Femur (tissue), 1 donor: ENCODE measurements at places on chromosomes 3 and 15.
A peak's percentile ranks its signal among the peaks of the same experiment; 100 is the strongest.

DNA sequence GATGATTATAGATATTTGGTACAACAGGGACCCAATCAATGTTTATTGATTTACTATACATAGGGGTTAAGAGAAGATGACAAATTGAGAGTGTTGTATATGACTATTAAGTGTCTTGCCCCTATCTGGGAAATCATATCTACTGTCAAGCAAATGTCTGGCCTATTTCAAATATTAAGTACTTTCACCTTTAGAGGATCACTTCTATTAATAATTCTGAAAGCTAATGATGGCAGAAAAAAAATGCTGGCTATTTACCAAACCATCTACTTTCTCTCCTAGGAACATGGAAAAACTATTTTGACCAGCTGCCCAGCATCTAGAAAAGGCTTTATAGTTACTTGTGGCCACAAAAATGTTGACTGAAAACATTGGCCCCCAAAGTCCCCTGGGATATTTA, 632.3 kb upstream of the ZNF385D start:
- no peak for DNase-seq

DNA sequence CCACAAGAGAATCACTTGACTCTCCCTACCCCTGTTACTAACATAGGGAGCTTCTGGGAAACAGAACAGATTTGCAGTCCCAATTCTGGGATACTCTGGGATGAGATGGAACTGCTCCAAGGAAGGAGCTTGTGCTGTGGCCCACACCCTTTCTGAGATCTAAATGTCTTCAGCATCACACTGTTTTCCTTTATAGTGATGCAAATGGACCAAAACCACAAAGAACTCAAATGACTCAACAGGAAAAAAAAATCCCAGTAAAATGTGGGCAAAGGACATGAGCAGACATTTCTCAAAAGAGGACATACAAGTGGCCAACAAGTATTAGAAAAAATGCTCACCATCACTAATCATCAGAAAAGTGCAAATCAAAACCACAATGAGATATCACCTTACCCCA, 155.6 kb downstream of the NECTIN3 start:
- DNase-seq: no peak

GRCh38 chr3:14406336-14406735, 3.9 kb downstream of the SLC6A6 start:
- DNase-seq: no peak

GRCh38 chr3:72077473-72078259, 292.7 kb upstream of the PROK2 start:
- DNase-seq: no peak

GRCh38 chr3:145294572-145294971, 866.4 kb downstream of the PLOD2 start:
- DNase-seq: no peak

- peak; percentile 79 for DNase-seq
These were observed 407.2 kb upstream of the TGFBR2 start for GRCh38 chr3:30199096-30199759.

- DNase-seq: no peak
These were observed 58.8 kb upstream of the XCR1 start for GRCh38 chr3:46086083-46086437.

GRCh38 chr3:67529337-67529736, 125.1 kb downstream of the SUCLG2 start:
- no peak for DNase-seq

- DNase-seq: peak; percentile 35
These were observed 27.5 kb downstream of the AVEN start for GRCh38 chr15:34011481-34011880.

- DNase-seq: no peak
These were observed 4.2 kb downstream of the RARRES1 start for GRCh38 chr3:158728061-158728377.

GRCh38 chr15:31285772-31286261, 40.8 kb upstream of the KLF13 start:
- no peak for DNase-seq

GRCh38 chr15:72365844-72366243, 10.0 kb downstream of the HEXA start:
- DNase-seq: no peak

DNA sequence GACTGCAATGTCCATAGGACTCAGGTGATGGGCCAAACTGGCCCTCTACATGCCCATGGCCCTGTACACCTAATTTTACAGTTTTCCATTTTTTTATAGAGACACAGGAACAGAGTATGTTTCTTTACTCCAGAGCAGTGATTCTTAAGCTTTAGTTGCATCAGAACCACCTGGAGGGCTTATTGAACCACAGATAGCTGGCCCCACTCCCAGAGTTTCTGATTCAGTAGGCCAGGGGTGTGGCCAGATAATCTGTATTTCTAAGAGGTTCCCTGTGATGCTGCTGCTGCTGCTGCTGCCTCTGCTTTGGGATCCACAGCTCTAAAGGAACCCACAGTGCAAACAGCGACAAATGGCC, 5.1 kb downstream of the RBP1 start:
- DNase-seq: no peak

- no peak for DNase-seq
These were observed 70.4 kb downstream of the PFN2 start for GRCh38 chr3:149900322-149900721.

DNA sequence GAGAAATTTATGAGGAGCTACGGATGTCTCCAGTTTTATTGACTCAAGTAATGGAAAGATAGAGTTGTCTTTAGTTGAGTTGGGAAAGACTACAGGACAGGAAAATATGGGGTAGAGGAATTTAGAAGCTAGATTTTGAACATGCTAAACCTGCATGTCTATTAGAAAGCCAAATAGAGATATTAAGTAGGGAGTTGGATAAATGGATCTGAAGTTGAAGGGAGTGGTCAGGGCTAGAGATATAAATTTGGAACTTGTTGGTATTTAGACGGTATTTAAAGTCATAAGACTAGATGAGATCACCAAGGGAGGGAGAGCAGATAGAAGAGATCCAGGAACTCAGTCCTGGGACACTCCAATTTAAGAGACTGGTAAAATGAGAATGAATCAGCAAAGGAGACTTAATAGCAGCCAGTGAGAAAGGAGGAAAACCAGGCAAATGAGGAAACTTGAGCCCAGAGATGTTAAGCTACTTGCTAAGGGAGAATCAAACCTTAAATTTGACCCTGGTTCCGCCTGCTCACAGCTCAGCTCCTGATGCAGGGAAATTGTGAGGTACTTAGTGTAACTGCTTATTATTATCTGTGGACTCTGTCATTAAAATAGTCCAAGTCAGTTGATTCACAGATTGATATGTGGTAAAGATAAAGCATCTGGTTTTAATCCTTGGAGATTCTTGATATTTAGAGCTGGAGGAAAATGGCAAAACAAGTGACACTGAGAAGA, 35.8 kb downstream of the ABI3BP start:
- DNase-seq: no peak

- DNase-seq: no peak
These were observed 100.0 kb upstream of the DLG1 start for GRCh38 chr3:197398286-197398878.

GRCh38 chr15:76987896-76988860, 6.7 kb upstream of the PSTPIP1 start:
- peak; percentile 58 for DNase-seq

DNA sequence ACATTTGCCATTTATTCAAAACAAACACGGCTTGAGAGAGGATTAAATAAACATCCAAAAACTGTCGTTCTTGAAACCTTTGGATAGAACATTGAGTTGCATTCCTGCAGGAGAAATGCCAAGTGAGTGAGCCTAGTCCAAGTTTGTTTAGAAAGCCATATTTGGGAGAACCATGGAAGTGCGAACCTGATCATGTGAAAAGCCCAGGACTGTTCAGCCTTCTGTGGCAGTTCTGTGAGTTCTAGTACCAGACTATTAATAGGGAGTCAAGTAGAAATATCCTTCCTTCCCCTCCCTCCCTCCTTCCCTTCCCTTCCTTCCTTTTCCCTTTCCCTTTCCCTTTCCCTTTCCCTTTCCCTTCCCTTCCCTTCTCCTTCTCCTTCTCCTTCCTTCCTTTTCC, 470.4 kb downstream of the LPP start:
- no peak for DNase-seq

DNA sequence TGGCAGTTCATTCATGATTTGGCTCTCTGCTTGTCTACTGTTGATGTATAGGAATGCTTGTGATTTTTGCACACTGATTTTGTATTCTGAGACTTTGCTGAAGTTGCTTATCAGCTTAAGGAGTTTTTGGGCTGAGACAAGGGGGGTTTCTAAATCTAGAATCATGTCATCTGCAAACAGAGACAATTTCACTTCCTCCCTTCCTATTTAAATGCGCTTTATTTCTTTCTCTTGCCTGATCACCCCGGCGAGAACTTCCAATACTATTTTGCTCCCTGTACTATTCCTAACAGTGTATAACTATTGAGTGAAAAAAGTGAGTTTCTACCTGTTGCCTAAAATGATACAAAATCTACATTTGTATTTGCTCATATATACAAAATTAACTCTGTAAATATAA, 128.3 kb downstream of the ULK4 start:
- no peak for DNase-seq

DNA sequence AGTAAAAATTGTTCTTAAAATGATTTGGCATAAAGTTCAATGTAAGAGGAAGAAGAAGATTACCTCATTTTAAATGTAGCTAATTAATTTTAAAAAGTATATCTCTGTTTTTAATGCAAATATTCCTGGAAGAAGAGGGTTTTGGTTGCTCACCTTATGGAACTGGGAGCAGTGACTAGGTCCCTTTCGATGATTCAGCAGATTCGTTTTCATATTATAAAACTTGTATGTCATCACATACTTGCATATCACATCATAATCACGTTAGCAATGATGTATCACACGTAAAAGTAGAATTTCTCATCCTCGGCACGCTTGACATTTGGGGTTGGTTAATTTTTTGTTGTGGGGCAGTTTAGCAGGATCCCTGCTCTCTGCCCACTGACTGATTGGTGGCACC, 47.6 kb downstream of the GPR160 start:
- no peak for DNase-seq

GRCh38 chr3:29565236-29565635, 284.4 kb downstream of the RBMS3 start:
- no peak for DNase-seq

DNA sequence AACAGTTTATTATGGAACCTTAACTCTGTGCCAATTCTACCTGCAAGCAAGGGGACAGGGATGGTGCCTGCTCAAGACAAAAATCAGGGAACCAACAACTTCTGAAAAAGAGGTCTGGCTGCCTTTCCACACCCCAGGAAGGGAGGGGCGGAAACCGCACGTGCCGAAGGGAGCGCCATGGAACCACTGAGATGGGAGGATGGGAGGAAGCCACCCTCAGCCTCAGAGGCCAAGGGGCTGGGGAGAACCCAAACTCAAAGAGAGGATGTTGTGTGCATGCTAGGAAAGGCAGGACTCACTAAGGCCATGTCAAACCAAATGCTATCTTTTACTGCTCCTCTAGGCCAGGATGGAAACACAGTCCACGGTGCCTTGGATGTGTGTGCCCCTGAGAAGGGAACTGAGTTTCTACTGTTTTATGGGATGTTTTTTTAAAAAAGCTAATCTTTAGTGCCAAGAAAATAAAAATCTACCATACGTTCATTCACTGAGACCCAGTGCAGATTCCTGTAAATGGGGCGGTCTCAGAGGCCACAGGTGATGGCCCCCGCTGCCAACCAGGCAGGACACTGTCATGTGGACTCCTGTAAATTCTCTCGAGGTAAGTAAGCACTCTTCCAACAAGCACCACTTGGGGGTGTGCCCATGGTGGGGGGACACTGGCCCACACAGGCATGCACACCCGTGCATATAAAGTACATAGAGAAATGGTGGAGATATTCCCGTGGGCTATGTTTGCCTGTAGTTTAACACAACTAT, 20.5 kb downstream of the SRPRB start:
- no peak for DNase-seq

- DNase-seq: no peak
These were observed 262.0 kb downstream of the SHOX2 start for GRCh38 chr3:157844216-157844615.
